Breast epithelium (tissue), 4 donors: ENCODE measurements at places on chromosomes 3 and 15. TPM values are rescaled to one million over a fixed set of nuclear protein-coding genes. Genes with fewer than 3 reads are reported as not detected.

DNA sequence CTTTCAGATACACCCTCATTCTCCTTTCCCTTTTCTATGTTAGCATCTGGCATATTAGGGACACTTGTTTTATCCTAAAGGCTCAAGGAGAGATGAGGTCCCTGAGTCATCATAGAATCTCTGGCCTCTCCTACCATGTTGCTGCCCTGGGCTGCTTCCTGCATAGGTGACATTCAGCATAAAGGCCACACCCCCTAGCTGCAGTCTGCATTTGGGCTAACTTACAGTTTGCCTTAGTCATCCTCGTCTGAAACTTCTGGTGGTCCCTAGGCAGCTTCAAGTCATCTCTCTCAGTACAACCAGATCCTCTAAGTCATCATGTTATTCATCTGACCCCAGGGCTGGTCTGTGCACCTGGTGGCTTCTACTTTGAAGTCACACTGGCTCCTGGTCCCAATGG is 982.7 kb upstream of the NR2F2 start:
- DNase-seq, result no peak

- DNase-seq, result no peak
Observed at GRCh38 chr3:25462495-25462894, 34.4 kb downstream of the RARB start.

DNA sequence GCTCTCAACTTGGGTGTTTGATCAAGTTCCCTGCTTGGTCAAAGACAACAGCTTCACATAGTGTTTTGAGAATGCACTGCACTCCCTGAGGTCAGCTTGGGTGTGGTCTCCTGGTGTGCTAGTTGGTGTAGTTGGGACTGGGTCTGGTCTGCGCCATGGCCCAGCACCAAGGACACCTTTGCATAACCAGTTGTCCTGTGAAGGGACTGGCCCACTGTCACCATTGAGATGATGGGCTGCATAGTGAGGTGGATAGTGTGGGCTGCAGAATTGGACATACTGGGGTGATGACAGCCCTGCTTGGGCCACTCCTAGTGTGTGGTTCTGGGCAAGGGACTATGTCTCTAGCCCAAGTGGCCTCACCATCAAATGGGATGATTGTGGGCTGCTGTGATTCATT is 9.5 kb downstream of the RPSA start:
- no peak for DNase-seq

DNA sequence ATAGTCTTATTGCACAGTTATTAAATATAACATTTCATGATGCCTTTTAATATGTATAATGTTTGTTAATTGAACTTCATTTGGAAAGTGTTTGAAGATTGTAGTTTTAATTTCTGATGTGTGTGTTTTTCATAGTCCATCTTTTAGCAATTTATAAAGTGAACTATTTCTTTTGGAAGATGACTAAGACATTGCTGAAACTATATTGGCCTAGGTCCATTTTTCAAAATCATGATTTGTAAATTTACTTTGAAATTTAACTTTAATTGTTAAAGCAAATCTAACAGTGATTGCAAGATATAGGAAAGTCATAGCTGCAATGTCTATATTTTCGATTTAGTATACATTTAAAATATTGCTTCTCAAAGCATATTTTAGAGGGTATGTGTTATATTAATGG is 30.8 kb downstream of the MCTP2 start:
- DNase-seq, result no peak

DNA sequence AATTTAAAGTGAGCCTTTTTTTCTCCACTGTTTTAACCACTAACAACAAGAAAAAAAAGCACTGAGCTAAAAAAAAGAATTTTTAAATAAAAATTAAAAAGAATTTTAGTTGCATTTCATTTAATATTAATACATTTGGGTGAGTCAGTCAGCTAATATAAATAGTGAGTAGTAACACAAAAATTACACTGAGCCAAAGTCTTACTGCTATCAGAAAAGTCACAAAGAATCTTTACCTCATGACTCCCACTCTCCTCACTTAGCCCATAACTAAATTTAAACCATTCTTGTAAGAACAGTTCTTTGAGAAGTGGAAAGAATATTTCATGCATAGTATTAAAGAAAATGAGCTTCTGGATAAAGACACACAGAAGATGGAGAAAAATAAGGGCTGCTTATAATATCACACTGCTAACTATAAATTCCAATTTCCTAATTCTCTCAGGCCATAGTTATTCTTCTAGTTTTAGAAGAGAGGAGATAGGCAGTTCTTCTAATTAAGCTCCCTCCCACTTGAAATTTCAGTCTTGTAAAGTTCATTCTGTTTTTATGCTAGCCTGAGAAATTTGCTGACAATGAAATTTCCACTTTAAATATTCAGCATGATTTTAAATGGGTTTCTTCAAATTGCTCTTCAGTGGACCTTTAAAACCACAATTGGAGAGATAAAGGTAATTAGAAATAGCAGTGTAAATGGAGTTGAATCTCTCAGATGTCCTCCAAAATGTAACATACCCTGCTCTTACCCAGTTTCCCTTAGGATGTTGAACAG is 17.6 kb downstream of the SHQ1 start:
- no peak for DNase-seq

- no peak for DNase-seq
Observed at GRCh38 chr3:17078926-17079465, 194.2 kb downstream of the PLCL2 start.

DNA sequence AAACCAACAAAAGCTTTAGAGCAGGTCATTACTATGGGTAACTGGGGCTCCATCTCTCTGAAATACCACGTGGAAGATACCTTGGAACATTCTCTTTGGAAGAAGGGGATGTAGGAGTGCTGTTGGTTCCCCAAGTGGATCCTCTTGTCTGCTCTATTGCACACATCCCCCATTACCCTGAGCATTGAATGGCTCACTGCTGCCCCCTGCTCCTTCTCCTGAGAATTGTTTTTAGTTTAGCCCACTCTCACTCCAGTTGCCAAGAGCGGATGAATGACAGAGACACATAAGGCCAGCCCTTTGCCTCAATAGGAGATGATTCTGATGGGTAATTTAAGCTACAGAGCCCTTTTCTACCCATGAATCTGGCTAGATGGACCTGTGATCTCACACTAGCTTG is 135.6 kb upstream of the SUCLG2 start:
- no peak for DNase-seq

DNA sequence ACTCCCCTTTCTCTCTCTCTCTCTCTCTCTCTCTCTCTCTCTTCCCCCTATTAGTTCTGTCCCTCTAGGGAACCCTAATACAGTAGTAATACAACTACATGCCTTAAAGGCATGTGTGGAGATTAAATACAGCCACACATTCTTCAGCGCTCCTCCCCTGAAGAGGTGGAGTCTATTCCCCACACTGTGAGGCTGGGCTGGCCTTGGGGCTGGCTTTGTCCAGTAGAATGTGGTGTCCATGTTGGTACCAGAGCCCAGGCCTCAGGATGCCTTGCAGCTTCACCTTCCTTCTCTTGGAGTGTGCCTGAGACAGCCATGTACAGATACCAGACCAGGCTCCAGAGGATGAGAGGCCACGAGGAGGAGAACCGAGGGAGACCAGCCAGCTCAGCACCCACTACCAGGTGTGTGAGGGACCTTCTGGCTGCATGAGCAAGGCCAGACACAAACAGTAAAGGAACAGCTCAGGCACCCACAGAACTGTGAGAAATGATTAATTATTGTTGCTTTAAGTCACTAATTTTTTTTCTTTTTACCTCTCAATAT is 10.7 kb downstream of the SLC6A20 start:
- DNase-seq, result peak; percentile 11

GRCh38 chr3:55059027-55059629 is 131.3 kb upstream of the LRTM1 start:
- no peak for DNase-seq

GRCh38 chr15:90062462-90062932 is 39.8 kb downstream of the IDH2 start:
- peak; percentile 50 for DNase-seq

DNA sequence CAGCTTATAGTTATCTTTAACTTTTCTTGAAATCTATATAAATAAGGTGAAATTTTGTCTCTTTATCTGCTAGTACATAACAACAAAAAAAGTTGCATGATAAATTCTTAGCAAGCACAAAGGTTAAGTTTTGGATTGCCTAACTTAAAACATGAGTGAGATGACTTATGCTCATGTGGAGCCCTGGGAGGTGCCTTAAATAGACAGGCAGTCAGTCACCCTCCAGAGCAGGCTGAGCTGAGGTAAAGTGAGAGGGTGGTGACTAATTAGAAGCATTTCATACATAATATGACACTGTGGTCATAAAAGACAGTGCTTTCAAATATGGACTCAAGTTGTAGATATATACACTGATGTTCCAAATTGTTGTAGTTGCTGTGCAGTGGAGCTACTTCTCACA is 14.6 kb upstream of the MME start:
- no peak for DNase-seq

DNA sequence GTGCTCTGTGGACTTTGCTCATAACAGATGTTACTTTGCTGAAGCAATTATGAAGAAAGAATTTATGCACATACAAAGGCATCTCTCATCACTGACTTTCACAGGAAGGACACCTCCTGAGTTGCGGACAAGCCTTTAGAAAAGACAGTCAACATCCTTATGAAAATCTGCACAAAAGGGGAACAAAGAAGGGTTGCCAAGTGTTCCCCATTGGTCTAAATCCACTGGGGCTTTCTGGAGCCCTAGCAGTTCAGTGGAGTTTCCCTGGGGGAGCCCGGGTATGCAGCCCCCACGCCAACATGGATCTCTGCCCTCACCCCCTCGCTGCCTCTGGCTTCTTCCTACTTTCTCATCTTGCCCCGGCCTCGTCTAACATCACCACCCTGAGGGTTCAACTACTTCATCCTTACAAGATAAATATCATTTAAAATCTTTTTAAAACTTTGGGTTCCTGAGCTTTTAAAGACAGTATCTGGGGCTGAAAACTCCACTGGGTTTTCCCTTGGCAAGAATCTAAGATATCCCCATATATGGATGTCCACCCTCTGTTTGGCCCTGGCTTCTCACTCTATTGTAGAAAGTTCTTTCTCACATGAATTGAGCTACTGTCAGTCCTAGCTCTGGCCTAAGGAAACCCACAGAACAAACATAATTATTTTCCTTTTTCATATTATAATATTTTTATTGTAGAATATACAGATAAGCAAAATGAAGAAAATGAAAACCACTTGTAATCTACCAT is 207.9 kb upstream of the RGMA start:
- DNase-seq, result no peak

DNA sequence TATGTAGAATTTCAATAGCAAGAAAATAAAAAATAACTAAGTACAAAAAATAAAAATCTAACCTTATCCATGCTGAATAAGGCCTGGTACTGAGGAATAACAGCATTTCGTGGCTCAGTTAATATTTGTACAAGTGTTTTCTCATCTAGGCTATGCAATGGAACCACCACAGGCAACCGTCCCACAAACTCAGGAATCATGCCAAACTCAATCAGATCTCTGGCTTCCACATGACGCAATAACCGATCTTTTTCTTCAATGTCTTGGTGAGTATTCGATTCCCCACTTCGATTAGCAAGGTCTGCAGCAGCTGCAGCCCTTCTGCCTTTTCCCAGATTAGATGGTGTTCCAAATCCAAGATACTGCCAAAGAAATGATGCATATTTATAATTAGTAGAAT is 21.1 kb upstream of the PDCD7 start:
- no peak for DNase-seq

GRCh38 chr3:37443363-37444035 is 269.1 kb upstream of the LRRFIP2 start:
- DNase-seq, result no peak

- DNase-seq, result no peak
Observed at GRCh38 chr3:195895861-195896360, 12.4 kb downstream of the TNK2 start.

- DNase-seq, result peak; percentile 48
Observed at GRCh38 chr3:122533931-122534334, 19.2 kb upstream of the KPNA1 start.

- DNase-seq, result peak; percentile 67
Observed at GRCh38 chr15:60379525-60380274, 18.1 kb downstream of the ANXA2 start.

DNA sequence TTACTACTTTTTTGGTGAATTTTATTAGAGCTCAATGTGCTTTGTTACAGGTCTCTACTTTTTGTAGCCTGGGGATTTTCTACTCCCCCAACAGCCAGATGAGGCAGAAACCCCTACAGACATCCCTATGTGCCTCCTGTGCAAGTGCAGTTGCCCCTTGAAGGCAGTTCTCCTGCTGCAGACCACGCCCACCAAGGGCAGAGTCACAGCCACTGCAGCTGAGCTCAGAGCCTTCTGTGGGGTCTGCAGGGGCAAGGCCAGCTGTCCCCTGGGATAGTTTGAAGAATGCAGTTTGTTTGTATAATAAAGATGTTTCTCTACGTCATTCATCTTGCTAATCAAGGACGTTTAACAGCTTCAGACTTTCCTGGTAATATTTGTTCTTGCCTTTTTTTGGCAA is 76.8 kb downstream of the NPAP1 start:
- no peak for DNase-seq

GRCh38 chr3:144429719-144430121 is 458.1 kb downstream of the DIPK2A start:
- no peak for DNase-seq

GRCh38 chr15:79349525-79349924 is 38.6 kb downstream of the TMED3 start:
- no peak for DNase-seq

GRCh38 chr3:8485943-8486342 is 15.7 kb upstream of the LMCD1 start:
- no peak for DNase-seq

DNA sequence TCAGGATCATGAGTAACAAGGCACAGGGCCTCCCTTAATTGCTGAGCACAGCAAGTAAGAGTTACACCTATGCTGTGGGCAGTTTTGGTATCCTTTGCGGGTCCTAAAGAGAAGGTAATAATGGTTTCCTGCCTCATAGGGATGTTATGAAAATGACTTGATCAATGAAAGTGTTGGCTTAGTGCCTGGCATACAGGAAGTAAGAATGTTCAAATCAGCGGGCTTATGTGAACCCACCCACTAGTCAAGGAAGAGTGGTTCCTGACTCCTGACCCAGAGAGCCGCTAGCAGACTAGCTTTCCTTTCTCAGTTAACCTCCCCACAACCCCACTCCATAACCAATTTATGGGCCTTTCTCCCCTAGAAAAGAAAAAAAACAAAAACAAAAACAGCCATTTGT is 5.2 kb upstream of the ADAMTS9 start:
- DNase-seq, result no peak

The B3GNT5 gene
- total RNA-seq, result 12.1 TPM

The TMEM158 gene
- total RNA-seq, result 2.0 TPM

The ARGFX gene
- not detected for total RNA-seq

The HACD3 gene
- total RNA-seq, result 103 TPM

The FILIP1L gene
- total RNA-seq, result 23.3 TPM

The ITGB5 gene
- 80.1 TPM for total RNA-seq

The RGMA gene
- total RNA-seq, result 14.4 TPM

The SKOR1 gene
- 1.8 TPM for total RNA-seq

The GP9 gene
- not detected for total RNA-seq

The C2CD4B gene
- total RNA-seq, result 0.96 TPM

The LSAMP gene
- total RNA-seq, result 1.6 TPM

The ZPLD1 gene
- total RNA-seq, result 0.59 TPM

The POLQ gene
- total RNA-seq, result 0.29 TPM

The HYAL1 gene
- total RNA-seq, result 4.8 TPM

The KNG1 gene
- total RNA-seq, result not detected

The ANP32A gene
- total RNA-seq, result 63.4 TPM

The LAMB2 gene
- total RNA-seq, result 411 TPM

The HIGD2B gene
- total RNA-seq, result not detected

The TP63 gene
- total RNA-seq, result 20.0 TPM

The THAP10 gene
- total RNA-seq, result 5.9 TPM
